ENCODE measurements at places on chromosomes 1 and 21.

GRCh38 chr1:111705841-111706240 lies 33.4 kb downstream of the INKA2 start:
- DNase-seq = no peak

DNA sequence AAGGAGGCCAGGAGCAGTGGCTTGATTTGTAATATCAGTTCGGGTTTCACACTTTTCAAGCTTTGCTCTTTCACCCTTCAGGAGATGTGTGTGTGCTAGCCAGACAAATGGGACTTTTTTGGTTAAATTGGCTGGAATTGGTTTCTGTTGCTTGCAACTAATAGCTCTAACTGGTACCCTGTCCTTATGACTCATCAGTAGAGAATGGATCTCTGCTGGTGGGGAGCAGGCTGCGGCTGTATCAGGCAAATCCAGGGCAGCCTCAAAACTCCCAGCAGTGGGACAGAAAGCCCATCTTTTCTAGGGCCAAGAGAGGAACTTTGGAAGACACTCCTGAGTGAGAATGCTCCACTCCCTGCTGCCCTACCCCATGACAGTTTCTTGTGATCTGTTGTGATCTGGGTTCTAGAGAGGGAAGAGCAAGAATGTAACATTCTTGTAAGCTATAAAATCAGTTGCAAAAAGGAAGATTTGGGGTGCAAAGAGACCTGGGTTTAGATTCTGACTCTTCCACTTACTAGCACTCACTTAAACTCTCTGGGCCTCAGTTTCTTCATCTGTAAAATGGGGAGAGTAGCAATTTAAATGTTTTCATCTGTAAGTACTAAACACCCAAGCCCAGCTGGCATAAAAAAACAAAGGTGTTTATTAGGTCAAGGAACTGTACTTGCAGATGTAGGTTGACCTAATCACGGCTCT lies 257.0 kb upstream of the TMEM51 start:
- DNase-seq = no peak

- no peak for DNase-seq
These were observed 17.3 kb downstream of the SLAMF1 start for GRCh38 chr1:160629286-160630210.

DNA sequence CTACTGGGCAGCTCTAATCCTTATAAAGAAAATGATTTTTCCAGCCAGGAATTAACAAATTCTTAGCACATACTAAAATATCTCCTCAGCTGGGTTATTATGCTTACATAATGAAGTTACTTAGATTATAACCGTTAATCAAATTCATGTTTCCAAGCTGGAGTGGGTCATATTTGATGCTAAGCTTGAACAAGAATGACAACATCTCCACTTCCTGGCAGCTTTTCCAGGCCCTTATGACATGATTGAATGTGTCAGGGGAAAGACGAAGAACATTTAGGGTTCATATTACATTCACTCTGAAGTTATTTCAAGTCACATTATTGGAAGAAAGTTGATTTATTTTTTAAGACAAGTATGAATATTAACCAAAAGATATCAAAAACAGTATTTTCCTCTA lies 333.7 kb downstream of the PCP4 start:
- no peak for DNase-seq

GRCh38 chr21:26503414-26503813 lies 69.7 kb downstream of the CYYR1 start:
- DNase-seq = no peak

DNA sequence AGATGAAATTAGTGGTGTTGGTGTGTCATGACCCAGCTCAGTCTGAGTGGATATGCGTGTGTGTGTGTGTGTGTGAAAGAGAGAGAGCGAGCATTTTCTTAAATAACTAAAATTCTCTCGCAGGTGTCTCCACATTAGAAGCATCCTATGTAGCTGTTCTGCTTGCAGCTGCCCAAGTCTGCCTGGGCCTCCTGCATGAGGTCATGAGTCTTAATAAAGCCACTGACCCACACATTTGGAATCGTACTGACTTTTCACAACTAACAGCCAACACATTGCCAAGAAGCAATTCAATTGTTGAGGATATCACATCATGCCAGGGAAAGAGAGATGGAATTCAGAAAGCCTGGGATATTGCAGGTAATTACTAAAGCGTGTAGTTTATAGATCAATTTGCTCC lies 238.2 kb upstream of the AJAP1 start:
- no peak for DNase-seq

GRCh38 chr1:41373373-41373772 lies 12.1 kb downstream of the FOXO6 start:
- no peak for DNase-seq

GRCh38 chr1:116259663-116260062 lies 113.4 kb upstream of the ATP1A1 start:
- no peak for DNase-seq

- DNase-seq = no peak
These were observed 17.8 kb downstream of the ZBTB17 start for GRCh38 chr1:15958111-15958510.

DNA sequence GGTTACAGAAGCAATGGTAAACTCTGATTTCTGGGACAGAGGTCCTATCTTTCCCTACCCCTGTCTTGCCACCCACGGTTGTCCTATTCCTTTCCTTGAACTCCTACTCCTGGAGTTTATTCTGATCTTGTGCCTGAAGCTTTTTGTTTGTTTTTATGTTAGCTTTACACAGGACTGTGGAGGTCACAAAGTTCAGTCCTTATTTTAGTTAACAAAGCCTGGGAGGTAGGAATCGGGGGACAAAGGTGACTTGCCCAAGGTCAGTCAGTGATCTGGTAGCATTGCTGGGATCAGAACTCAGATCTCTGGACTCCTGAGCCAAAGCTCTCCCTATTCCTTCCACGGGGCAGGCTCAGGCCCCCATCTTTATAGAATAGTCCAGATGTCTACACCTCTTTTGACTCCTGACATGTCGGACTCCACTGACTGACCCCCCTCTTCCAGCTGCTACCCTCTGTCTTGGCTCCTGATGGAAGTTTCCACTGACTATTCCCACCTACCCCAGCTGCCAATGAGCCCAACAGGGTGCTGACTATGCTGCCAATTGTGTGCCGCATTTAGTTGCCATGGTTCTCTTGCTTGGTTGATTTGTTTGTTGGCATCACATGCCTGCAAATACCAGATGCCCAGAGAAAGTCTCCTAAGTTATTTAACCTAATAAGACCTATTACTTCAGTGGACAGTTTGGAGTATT lies 9.9 kb downstream of the F5 start:
- no peak for DNase-seq

GRCh38 chr1:184359909-184360308 lies 26.9 kb upstream of the C1orf21 start:
- DNase-seq = no peak

- no peak for DNase-seq
These were observed 27.1 kb upstream of the LYST start for GRCh38 chr1:235893840-235894239.

DNA sequence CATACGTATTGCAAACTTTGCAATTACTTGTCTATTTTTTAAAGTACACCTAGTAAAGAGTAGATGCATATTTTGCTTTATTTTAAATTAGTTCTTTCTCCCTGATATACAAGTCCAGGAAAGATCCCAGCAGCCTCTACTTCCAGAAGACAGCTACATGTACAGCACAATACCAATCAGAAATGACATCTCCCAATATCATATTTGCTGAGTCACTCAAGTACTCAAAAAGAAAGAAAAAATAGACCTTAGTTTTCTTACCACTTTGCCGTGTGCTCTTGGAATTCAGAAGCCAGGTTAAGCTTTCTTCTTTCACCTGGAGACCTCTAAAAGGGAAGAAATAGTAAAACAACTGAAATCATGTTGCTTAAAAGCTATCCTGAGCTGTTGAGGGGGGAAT lies 412.6 kb upstream of the RUNX1 start:
- DNase-seq = no peak

DNA sequence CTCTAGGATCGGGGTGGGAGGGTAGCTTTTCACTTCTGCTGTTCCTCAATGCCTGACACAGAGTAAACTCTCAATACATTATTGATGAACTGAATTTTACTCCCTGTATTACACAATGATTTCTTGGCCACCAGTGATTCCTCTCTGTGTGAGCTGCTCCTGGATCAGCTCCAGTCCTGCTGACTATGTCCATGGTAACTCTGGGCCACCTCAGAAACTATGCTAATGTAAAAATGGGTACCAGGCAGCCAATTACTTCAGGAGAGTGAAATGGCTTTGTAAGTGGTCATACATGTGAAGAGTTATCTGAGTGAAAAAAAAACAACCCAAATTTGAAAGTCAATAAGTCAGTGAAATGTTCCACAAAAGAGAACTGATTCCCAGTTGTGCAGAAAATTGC lies 311.0 kb downstream of the KCNH1 start:
- no peak for DNase-seq

DNA sequence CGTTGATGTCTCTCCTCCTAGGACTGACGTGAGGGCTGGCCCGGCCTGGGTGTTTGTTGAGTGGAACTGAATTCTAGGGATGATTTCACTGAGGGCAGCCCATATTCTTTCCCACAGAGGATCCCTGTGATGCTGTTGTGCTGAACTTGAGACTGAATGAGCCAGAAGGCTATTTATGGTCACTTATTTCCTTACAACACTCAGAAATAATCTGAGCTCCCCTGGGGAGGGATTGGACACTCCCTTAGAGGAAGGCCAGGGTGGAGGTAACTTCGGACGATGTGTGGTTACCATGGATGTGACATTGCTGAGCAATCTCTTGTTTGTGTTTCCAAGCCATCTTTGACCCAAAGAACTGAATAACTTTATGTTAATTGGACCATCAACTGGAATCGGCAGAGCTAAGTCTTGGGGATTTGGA lies 5.1 kb upstream of the TMCO4 start:
- no peak for DNase-seq

- DNase-seq = no peak
These were observed 53.8 kb upstream of the SGIP1 start for GRCh38 chr1:66480162-66480561.

GRCh38 chr1:2087766-2088165 lies 37.6 kb downstream of the PRKCZ start:
- DNase-seq = no peak

- DNase-seq = no peak
These were observed 318.9 kb downstream of the LMO4 start for GRCh38 chr1:87647430-87648177.

DNA sequence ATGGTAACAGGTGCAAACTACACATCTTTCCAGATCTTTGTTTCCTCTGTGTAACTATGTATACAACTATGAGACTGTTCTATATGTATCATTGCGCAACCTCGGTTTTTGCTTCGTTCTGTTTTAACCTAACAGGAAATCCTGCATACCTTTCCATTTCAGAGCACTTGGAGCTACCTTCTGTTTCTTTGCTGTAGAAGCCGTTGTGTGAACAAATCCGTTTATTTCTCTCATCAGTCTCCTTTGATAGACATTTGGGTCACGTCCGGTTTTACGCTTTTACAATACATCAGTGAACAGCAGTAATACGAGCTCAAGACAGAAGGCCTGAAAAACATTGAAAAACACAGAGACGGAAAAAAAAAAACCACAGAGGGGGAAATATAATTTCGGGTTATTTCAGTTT lies 10.5 kb downstream of the ATP5IF1 start:
- peak; percentile 62 for DNase-seq

GRCh38 chr21:15285556-15285955 lies 220.8 kb upstream of the NRIP1 start:
- no peak for DNase-seq

DNA sequence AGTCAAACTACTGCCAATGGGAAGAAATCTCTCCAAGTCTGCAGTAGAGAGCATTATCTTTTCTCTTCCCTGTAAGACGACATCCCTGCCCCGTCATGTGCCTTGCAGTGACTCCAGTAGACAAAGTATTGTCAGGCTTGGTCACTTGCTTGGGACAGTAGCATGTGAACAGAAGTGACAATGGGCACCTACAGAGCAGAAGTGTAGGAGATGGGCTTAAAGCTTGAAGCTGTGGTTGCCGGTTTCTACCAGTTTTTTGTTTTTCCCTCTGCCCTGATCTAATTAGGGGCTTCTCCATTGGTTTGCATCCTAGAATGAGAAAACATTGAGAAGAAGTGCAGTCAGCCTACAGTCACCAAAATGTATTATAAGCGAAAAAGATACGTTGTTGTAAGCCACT lies 12.7 kb downstream of the F3 start:
- no peak for DNase-seq

DNA sequence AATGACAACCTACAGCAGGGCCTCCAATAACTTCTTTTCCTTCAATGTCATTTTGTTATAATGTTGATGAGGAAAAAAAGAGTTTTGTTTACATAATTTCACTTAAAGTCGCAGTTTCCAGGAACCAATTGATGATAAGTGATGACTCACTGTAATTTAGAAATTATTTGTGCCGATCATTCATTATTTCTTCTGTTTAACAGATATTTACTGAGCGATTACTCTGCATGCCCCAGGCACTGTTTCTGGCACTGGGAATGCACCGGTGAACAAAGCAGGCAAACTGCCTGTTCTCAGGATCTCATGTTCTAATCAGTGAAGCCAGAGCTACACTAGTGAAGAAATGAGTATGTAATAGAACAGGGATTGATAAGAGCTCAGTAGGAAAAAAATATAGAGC lies 403.4 kb downstream of the NTNG1 start:
- DNase-seq = no peak

DNA sequence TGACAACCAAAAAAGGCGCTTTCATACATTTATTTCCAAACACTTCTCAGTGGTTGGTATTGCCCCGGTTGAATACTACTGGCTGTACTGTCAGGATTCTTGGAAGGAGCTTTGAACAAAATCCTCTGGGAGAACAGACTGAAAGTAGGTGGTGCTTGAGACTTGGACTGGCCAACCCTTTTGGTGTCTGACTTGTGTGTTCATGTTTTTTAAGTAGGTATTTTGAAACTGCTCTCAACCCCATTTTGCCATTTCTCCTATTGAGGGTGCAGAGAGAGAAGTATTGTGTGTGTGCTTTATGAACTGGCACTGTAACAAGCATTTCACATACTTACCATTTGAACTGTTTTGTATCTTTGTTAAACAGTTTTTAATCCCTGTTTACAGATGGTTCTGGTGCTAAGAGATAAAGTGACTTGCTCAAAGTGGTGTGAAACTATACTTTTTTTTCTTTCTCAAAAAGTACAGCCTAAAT lies 21.2 kb downstream of the ARID1A start:
- no peak for DNase-seq

GRCh38 chr1:75980972-75981897 lies 49.0 kb upstream of the ASB17 start:
- no peak for DNase-seq

DNA sequence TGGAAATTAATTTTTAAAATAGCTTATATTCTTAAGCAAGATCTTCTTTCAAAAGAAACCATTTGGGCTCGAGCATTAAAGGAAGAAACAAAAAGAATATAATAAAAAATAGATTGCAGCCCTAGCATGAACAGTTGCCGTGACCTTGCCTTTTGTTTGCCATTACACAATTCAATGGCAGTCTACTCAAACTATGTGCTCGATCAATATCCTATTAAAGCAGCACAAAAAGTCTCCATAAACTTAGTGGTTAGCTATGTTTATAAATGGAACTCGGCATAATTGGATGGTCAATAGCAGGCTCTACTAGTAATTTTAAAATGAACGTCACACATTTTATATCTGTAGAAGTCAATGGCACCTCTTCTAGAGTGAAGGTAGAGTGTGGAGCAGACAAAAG lies 256.5 kb downstream of the NFIA start:
- no peak for DNase-seq

- no peak for DNase-seq
These were observed 21.9 kb downstream of the DUSP10 start for GRCh38 chr1:221719987-221720386.
